ENCODE measurements at places on chromosomes 7 and 10.

- no peak for DNase-seq
Observed at GRCh38 chr7:87596136-87596535, 4.5 kb downstream of the ABCB1 start.

DNA sequence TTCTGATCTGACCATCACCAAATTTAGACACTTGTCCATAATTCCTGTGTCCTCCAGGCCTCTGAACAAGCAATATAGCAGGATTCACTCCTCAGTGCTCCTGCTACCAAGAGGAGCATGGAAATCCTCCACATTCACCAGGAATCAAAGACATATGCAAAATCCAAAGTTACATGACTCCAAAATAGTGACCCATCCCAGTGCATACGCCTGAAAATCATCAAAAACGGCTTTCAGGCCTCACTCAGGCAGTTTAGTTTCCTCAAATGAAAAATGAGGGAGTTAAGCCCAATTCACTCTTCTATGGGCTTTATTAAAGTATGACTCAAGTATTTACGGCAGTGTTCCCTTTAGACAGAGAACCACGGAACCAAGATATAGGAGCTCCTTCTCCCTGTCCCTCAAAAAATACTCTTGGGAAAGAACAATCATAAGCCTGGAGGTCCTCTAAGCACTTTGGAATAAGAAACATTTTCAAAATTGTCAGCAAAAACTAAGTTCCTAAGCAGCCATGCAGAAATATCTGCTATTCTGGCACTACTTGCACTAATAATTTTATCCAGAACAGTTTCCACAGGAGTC lies 240.7 kb downstream of the PARD3 start:
- DNase-seq: no peak

GRCh38 chr10:119783665-119784027 lies 57.8 kb downstream of the INPP5F start:
- DNase-seq: no peak

DNA sequence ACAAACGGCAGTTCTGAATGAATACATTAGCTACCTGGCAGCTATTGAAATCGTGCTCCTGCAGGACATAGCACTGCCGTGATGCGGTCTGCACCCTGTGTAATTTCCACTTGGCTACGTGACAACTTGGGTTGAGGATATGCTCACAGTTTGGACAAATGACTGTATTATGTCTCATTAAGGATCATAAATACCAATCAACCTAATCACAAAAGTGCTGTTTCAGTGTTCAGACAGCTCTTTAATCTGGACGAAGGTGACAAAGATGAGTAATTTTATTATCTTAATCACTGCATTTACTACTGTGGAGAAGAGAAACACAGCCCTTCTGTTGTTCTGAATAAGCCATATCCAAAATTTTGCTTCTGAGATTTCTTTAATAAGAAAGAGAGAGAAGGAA lies 210.8 kb upstream of the PFKP start:
- DNase-seq: no peak

DNA sequence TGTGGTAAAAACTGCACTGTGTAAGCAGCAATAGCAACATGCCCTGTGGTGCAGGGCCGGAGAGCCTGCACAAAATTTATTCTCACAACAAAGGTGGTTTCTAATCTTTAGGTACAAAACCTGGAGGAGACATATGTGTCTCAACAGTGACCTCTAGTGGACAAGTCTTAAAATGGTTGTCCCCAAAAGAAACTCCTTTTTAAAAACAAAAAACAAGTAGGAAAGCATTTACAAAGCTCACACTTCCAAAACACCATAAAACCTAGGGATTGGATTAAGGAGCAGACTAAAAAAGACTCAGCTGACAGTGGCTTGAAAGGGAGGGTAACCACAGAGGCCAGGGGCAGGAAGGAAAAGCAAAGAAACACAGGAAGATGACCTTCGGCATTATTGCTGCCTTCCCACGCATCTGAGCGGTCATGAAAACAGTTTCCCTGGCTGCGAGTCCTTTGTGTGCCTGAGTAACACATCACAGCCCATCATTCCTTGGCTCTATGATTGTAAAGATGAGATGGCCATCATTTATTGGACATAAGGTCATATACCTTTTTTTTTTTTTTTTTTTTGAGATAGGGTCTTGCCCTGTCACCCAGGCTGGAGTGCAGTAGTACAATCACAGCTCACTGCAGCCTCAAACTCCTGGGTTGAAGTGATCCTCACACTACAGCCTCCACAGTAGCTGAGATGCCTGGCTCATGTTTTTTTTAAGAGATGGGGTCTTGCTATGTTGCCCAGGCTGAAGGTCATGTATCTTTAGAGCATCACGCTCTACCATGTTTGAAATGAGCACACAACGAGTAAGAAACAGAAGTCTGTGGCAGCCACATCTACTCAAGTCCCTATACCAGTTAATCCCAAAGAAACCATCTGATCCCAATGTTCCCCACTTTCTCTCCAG lies 39.5 kb downstream of the RSU1 start:
- DNase-seq: peak; percentile 73

- DNase-seq: no peak
Observed at GRCh38 chr7:149161241-149161848, 14.1 kb downstream of the ZNF398 start.

GRCh38 chr10:63467841-63468240 lies 2.1 kb upstream of the JMJD1C start:
- DNase-seq: no peak

DNA sequence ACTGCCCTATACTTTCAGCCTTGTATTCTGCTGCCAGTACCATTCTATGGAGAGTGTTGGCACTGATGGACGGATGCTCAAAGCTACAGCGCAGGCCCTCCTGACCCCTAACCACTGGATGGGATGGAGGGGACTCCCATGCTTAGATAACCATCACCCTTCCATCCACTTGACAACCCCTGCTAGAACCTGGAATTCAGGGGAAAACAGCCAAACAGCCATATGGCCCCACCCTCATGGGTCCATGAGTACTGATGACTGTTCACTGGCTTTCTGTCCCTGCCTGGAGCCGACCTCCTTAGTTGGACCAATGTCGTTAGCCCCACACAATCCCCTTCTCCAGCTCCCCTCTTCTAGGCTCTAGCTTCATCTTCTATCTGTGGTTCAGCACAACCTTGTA lies 16.2 kb downstream of the DUSP5 start:
- DNase-seq: no peak

- no peak for DNase-seq
Observed at GRCh38 chr10:103673606-103674005, 180.1 kb downstream of the NEURL1 start.

DNA sequence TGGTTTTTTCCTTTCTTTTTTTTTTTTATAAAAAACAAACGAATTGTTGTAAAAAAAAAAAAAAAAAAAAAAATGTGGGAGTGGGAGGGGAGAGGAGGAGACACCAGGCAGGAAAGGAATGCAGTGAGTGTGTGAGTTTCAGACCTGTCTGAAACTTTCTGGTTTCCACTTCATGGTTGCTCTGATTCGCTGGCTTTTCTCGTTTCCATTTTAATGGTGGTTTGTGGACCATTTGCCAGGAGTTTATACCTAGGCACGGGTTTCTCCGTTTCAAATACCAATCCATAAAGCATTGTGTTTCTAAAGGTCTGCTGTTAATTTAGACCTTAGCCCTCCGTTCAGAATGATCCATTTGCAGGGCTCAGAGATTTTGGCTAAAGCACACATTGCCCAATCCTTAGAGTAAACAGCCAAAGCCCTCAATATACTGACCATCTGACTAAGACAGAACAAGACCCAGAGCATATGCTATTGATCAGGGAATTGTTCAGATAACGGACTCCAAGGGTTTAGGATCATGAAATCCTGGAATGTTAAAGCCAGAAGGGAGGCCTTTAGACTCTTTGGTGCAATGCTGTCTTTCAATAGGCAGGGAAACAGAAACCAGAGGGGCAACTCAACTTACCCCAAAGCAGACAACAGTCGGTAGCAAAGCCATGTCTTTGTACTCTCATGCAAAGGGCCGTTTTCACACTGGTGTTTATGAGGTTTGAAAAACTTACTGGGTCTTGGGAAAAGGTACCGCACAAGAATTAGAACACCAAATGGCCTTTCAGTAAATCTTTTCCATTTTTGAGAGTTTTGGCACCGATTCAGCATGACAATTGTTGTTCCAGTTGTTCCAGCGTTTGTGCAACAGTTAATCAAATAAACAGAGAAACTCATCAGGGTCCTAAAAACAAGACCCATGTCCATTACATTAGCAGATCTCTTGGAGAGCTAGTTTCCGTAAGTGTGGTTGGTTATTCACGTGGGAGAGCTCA lies 94.3 kb upstream of the AGBL3 start:
- no peak for DNase-seq

DNA sequence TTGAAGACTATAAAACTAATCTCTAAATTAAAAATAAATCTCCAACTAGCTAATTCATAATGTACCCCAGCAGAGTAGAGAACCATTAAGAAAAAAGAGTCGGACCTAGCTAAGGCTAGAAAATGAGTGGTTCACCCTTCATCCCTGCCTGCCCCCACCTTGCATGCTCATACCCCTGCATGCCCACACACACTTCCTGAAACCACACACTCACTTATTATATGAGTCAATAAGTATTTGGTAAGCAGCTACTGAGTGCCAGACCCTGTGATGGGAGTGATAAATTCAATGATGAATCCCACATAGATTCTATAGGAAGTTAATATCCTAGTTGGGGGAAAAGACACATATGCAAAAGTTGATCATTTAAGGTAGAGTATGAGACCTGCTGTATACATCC lies 152.9 kb upstream of the INHBA start:
- DNase-seq: no peak

GRCh38 chr7:3548815-3549214 lies 247.8 kb downstream of the SDK1 start:
- DNase-seq: no peak

DNA sequence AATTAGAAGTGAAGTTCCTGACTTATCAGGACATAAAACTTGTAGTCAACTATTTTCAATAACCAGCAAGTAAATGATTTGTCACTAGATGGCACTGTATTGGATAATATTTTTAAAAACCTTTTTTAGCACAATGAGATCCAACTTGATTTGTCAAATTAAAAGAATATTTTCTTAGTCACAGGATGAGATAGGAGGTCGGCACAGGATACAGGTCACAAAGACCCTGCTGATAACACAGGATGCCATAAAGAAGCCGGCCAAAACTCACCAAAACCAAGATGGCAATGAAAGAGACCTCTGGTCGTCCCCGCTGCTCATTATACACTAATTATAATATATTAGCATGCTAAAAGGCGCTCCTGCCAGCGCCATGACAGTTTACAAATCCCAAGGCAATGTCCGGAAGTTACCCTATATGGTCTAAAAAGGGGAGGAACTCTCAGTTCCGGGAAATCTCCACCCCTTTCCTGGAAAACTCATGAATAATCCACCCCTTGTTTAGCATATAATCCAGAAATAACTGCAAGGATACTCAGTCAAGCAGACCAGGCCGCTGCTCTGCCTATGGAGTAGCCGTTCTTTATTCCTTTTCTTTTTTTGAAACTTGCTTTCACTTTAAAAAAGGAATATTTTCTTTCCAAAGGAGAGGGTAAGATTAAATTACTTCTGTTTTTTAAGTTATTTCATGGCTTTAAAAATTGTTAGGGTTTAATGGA lies 255.7 kb upstream of the MKLN1 start:
- no peak for DNase-seq

GRCh38 chr7:133545618-133546017 lies 292.7 kb downstream of the EXOC4 start:
- DNase-seq: no peak

DNA sequence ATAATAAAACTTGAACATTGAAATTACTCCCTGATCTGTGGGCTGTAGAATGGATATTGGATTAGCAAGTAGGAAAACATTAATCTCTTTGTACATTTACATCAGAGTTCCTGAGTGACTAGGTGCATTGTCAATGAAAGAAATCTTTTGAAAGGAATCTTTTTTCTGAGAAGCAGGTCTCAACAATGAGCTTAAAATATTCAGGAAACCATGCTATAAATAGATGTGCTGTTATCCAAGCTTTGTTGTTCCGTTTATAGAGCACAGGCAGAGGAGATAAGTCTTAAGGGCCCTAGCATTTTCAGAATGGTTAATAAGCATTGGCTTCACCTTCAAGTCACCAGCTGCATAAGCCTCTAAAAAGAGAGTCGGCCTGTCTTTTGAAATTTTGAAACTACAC lies 41.3 kb upstream of the SLC16A12 start:
- DNase-seq: no peak

GRCh38 chr7:109842386-109842785 lies 1248.5 kb upstream of the LRRN3 start:
- no peak for DNase-seq

DNA sequence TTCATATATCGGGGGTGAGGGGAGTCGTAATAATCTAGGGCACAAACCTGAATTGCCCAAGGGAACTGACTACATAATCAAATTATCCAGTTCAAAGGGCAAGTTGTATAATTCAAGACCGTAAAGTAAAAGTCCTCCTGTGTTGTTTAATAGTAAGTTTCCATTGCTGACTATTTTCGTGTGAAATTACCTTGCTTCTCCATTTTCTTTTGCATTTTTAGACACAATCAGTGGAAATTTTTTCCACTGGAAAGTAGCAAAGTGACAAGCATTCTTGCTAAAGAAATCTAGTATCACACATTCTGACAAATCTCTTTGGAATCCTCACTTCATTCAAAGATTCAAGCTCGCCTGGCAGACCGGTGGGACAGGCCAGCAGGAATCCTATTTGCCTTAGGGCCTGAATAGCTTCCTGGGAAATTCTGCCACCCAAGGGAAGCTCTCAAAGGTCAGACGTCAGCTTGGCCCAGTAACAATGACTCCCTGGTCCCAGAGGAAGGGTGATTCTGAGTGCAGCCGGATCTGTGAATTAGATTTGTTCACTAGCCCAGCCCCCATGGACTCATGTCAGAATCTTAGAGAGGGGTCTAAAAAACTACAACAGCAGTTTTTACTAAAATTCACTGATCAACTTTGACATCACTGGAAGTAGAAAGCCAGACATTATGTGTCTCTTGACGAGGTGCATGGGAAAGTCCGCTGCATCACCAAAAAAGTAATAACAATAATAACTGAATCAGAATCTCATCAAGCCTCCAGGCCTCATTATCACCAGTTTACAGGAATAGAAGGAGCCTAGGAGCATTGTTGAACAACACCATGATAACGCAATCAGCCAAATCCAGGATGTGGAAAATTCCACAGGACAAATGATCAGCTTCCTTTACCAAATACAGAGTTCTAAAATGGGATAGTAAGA lies 161.0 kb downstream of the SKIDA1 start:
- peak; percentile 79 for DNase-seq

- DNase-seq: no peak
Observed at GRCh38 chr7:42883950-42884349, 27.9 kb downstream of the C7orf25 start.

GRCh38 chr10:3803295-3803926 lies 18.4 kb upstream of the KLF6 start:
- no peak for DNase-seq

DNA sequence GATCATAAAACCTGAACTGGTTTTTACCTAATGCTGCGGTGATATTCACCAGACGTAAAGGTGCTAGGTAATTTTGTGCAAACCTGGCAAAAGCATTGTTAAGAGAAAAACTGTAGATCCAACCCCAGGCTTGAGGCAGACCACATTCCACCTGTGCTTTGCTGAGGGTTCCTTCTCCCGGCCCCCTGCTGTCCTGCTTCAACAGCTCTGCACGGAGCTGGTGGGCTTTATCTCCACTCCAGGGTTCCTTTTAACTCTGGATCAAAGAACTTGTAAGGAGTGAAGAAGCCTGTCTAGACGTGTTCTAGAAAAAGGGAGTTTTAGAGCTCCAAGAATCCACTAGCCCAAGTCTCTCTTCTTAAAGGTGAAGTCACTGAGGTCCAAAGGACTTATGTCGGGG lies 87.5 kb upstream of the NMT2 start:
- no peak for DNase-seq
